ENCODE measurements at places on chromosomes 3 and 15.

- DNase-seq, result no peak
Measured at GRCh38 chr3:32392536-32393302, 1.1 kb downstream of the CMTM7 start.

- DNase-seq, result no peak
Measured at GRCh38 chr3:178405531-178405930, 130.7 kb upstream of the KCNMB2 start.

DNA sequence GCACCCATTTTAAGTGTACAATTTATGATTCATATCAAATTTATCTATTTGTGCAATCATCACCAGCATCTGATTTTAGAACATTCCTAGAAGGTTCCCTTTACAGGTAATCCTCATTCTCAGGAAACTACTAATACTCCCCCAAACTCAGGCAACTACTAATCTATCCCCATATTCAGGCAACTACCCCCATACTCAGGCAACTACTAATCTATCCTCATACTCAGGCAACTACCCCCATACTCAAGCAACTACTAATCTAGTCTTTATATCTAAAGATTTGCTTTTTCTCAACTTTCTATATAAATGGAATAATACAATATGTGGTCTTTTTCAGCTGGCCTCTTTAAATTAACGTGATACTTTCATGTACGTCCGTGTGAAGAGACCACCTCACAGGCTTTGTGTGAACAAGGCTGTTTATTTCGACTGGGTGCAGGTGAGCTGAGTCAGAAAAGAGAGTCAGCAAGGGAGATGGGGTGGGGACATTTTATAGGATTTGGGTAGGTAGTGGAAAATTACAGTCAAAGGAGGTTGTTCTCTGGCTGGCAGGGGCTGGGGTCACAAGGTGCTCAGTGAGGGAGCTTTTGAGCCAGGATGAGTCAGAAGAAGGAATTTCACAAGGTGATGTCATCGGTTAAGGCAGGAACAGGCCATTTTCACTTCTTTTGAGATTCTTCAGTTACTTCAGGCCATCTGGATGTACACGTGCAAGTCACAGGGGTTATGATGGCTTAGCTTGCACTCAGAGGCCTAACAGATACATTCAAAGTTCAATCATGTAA, 1444.5 kb upstream of the CADM2 start:
- no peak for DNase-seq

DNA sequence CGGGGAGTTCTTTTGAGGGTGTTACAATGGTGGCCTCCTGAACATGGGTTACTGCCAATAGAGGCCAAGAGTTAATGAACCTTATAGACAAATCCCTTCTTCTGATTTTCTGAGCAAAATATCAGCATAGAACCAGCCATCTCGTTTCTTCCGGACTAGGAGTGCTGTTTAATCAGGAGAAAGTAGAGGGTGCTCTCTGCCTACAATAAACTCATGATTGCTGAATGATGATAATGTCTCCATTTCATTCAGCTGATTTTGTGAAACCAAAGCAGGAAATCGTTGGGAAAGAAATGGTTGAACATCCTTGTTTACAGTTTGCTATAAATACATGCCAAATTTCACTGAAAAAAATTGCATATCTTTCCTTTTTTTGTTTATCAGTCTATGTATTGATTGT, 142.8 kb upstream of the PLSCR5 start:
- no peak for DNase-seq

DNA sequence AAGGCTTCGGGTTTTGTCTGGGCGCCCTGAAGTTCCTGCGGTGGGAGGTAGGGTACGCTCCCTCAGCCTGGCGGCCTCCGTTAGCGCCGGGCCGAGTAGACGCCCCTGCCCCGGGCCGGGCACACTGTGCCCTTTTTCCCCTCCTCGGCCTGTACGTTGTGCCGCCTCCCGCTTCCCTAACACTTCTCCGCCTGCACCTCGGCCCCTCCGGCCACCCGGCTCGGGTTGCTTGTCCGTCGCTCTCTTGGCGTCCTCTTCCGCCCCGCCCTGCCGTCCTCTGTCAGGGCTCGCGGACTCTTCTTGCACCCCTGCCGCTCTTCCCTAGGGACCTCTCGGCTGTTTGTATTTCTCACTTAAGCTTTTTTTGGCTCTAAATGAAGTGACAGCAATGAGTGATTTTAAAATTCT, 384 bp downstream of the KNL1 start:
- peak; percentile 28 for DNase-seq

DNA sequence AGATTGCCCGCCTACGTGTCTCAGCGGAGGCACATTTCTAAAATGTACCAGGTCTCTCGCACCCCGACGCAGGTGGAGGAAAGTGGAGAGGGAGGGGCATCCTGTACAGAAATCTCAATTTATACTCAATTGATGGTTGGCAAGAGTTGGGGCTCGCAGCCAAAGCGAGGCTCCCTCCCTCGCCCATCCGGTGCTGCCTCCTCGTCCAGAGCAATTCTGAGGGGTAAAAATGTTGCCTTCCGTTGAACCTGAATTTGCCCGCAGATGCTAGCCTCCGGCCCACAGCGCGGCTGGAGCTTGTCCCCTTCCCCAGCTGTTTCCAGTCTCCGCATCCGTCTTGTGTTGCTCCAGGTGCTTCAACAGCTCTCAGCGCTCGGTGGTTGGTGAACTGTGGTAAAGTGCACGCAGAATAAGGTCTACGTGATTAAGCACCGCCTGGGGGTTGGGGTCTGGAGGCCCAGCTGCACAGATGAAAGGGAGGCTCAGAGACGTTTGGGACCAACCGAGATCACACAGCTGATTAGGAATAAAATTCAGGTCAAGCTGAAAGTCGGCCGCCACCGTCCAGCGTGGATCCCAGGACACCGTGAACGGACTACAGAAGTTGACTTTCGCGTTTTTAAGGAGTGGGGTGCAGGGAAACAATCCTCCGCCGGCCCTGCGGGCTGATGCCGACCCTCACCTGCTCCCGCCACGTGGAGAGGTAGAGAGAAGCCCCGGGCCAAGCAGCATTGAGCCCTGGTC, 846 bp upstream of the POLG start:
- DNase-seq, result no peak

GRCh38 chr15:30038667-30039523, 43.9 kb upstream of the GOLGA8J start:
- no peak for DNase-seq

GRCh38 chr15:98233873-98234272, 273.4 kb downstream of the ARRDC4 start:
- DNase-seq, result no peak

DNA sequence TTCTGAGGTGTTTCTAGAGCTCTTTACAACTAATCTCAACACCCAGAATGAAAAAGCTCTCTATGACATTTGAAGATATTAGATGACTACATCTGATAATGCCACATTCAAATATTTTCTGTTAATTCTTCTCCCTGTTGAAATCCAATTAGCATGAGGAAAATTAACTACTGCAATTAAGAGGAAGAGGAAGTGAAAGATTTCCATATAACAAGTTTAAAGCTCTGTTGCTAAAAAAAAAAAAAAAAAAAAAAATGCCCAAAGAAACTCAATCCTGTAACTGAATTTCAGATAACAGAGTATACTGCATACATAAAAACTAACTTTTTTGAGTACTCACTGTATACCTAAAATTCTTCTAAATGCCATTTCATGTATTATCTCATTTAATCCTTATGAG, 109.8 kb downstream of the TNIK start:
- DNase-seq, result no peak

DNA sequence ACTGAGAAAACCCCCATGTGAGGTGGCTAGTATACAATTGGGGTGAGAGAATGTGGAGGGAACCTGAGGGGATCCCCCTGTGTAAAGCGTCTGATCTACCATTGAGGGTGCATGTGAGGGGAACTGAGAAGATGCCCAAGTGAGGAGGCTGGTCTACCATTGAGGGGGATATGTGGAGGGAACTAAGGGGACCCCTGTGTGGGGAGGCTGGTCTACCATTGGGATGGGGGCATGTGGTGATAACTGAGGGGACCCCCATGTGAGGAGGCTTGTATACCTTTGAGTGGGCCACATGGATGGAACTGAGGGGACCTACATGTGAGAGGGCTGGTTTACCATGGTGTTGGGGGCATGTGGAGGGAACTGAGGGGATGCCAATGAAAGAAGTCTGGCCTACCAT, 160.8 kb downstream of the FBLN2 start:
- no peak for DNase-seq

DNA sequence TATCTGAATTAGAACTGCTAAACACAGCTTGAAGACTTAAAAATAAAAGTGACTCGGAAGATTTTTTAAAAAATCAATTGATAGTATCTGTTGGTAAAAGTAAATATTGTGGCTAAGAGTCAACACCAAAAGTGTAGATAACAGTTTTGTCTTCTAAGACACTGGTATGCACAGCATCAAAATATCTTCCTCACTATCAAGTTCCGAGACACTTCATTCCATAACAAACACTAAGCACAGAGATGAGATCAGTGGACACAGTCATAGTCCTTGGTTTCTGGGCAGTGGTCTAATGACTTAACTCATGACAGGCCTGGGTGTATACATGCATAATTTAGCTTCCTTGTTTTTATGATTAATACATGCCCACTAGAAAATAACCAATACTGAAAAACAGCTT, 63.2 kb downstream of the PXYLP1 start:
- DNase-seq, result no peak

Measured in NCI-H1092 (cell line).